A549 treated with AZD2906 at 1 μM for 4 hours (cell line): ENCODE measurements at places on chromosomes 11 and 22. TPM values are rescaled to one million over a fixed set of nuclear protein-coding genes. Genes with fewer than 3 reads are reported as not detected.

The MYBPC3 gene
- 0.05 to 0.10 TPM (median 0.07 TPM) in 5 replicates for total RNA-seq

The EHF gene
- total RNA-seq = 0.61 to 1.4 TPM (median 1.1 TPM) in 5 replicates

The JOSD1 gene
- total RNA-seq = 27.8 to 32.0 TPM (median 29.0 TPM) in 5 replicates

The SLC7A4 gene
- not detected in 5 replicates for total RNA-seq

The CHEK2 gene
- 8.6 to 10.6 TPM (median 9.6 TPM) in 5 replicates for total RNA-seq

The APLNR gene
- total RNA-seq = 0.03 TPM in 2 of 5 replicates, not detected in the others

The SLC29A2 gene
- 6.0 to 10.5 TPM (median 9.3 TPM) in 5 replicates for total RNA-seq

The GAB2 gene
- 3.4 to 5.5 TPM (median 4.6 TPM) in 5 replicates for total RNA-seq

The VEGFB gene
- total RNA-seq = 32.0 to 52.7 TPM (median 48.0 TPM) in 5 replicates

The RIMBP3B gene
- total RNA-seq = 0.28 to 0.49 TPM (median 0.31 TPM) in 5 replicates
